ENCODE measurements at places on chromosomes 12 and 14.

DNA sequence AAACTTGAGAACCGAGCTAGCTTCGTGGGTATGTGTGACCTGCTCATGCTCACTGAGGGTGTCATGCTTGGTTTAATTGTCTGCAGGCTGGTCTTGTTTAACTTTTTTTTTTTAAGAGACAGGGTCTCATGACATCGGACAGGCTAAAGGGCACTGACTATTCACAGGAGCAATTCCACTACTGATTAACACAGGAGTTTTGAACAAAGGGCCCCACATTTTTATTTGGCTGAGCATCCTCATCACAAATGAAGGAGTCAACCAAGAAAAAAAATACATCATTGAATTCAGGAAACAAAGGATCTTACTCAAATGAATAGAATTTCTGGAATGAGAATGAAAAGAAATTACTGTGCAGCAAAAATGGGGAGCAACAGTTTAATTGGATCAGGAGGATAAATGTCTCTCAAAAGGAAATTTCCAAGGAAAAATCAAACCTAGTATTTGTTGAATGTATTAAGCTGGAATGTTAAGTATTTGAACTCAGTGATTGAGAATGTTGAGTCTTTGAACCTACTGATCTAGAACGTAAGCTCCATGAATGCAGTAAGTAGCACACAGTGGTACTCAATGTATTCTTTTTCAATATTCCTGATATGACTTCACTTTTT is 20.8 kb upstream of the PYROXD1 start:
- no peak for DNase-seq

GRCh38 chr12:127280393-127281275 is 986.3 kb upstream of the TMEM132C start:
- peak; percentile 15 for DNase-seq

- no peak for DNase-seq
Observed at GRCh38 chr14:97582022-97582421, 784.8 kb downstream of the VRK1 start.

GRCh38 chr12:31260840-31261239 is 65.1 kb downstream of the SINHCAF start:
- no peak for DNase-seq

GRCh38 chr12:64621257-64621942 is 11.1 kb downstream of the RASSF3 start:
- DNase-seq, result no peak

GRCh38 chr12:47946413-47947323 is 16.7 kb upstream of the TMEM106C start:
- DNase-seq, result no peak

GRCh38 chr12:120590741-120591407 is 9.7 kb upstream of the POP5 start:
- no peak for DNase-seq

- no peak for DNase-seq
Observed at GRCh38 chr12:131536337-131536736, 174.6 kb upstream of the SFSWAP start.

- DNase-seq, result no peak
Observed at GRCh38 chr14:23695664-23695999, 59.5 kb downstream of the DHRS2 start.

DNA sequence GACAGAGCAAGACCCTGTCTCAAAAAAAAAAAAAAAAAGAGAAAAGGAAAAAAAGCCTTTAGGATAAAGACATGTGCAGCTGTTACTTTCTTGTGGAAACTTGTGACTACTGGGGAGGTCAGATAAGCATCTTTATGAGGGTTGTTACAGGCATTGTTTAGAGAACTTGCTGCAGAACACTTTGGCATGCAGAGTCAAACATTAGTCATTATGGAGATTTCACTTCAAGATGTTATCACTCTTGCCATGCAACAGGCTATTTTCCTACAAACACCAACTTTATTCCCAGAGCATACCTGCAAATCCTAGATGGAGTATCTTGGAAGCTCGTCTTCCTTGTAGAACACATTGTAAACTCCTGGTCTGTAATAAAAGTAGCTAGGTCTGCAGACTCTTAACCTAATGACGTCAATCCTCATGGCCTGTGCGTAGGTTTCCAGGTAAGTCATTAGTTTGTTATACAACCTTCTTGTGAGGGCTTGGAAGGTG is 36.3 kb upstream of the WDR89 start:
- DNase-seq, result no peak

DNA sequence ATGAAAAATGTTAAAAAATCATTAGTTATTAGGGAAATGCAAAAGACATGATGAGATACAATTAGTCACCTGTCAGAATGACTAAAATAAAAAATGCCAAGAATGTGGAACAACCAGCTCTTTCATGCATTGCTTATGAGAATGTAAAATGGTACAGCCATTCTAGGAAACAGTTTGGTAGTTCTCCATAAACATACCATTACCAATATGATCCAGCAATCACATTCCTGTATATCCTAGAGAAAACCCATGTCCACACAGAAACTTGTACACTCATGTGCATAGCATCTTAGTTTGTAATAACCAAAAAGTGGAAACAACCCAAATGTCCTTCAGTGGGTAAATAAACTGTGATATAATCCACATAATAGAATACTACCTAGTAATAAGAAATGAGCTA is 245.7 kb downstream of the FUT8 start:
- DNase-seq, result no peak

DNA sequence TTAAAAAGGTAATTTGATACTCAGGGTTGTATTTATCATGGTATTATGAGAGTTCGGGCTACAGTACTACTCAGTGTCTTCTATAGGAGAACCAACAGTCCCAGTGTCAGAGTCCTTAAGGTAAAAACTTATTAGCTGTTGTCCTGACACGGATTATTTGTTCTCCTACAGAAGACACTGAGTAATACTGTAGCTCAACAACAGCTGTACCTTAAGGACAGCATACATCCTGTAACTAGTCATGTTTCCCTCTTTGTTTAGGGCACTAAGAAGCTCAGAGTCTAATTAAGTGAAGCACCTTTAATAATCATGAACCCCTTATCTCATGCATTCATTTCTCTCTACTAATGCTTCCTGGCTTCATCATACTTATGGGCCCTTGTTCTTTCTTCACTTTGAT is 33.9 kb downstream of the ARF6 start:
- no peak for DNase-seq

DNA sequence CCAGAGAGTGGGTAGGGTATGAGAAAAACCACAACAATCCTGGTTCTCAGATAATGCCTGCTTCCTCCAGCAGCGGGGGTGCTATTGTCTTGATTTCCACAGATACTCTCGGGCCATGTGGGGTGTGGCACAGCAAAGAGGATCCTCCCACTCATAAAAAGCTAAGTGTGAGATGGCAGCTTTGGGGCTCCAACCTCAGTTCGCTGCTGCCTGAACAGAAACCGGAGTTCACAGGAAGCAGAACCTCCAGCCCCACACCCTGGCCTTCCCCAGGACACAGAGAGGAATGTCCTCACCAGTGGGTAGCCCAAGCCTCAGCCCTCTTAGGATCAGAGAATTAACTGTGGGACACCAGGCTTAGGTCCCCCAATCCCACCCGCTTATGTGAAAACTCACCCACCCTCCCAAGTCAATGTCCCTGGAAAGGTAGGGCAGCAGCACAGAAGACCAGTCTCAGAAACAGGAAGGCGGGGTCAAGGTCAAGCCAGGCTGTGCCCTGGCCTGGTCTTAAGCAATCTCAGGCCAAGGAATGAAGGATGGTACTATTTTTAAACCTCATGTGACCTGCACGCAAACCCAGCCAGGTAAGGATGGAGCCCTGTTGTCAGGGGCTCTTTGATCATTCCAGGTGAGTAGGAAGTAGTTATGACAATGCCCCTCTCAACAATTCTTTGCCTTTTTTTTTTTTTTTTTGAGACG is 9.0 kb downstream of the KCTD10 start:
- DNase-seq, result no peak

- DNase-seq, result no peak
Observed at GRCh38 chr14:98293576-98293975, 978.4 kb downstream of the BCL11B start.

DNA sequence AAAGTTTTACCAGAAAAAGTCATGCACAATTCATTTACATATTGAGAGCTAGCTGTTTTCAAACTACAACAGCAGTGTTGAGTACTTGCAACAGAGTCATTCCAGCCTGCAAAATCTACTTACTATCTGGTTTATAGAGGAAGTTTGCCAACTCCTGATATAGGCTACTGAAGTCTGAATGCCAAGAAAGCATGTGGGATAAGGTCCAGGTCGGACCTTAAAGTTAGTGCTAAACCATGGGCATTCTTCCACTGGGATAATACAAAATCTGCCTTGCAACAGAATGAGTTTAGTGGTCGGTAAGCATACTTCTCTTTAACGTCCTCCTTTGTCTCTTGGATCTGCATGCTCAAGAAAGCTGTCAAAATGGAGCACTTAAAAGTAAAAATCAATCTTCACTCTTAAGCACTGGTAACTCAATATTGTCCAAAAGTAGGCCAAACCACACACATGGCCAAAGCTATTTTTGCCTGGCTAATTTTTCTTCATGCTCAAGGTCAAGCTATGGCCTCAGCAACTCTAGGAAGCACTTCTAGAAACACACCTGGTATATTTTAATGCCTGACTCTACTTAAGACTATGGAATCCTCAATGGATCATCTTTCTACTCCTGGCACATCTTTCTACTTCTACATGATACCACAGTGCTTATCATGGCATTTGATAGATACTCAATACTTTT is 364.9 kb upstream of the KITLG start:
- DNase-seq, result no peak

DNA sequence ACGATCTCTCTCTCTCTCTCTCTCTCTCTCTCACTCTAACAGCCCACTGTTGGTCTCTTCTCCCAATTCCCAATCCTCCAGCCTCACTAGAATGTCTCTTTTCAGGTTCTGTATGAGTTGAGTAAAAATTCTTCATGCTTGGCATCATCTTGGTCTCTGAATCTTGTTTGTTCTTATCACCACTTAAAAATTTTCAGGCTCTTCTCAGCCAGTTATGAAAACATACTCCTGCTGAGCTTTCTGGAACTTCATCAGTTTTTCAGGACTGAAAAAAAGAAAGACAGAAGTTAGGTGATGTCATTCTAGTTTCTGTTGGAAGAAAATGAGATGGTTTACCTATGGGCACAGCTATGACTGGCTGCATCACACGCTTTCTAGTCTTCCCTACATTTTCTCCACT is 11.5 kb upstream of the IL22 start:
- DNase-seq, result no peak

DNA sequence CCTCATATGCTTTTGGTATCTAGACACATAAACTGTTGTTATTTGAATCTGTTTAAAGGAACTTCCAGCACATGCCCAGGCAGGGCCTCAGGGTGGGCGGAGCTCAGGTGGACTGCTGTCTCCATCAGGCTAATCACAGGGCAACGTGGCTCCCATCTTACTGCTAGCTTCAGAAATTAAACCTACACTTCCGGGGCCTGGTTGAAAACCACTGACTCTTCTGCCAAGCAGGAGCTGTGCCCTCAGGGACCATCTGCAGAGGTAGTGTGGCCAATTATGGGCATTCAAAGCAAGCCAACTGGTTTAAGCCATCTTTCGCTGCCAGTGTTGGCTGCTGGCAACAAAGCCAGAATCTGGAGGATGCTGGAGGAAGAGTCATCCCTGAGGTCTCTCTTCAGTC is 97.5 kb downstream of the TMX1 start:
- no peak for DNase-seq

- no peak for DNase-seq
Observed at GRCh38 chr12:107875786-107876185, 101.3 kb downstream of the ASCL4 start.

- no peak for DNase-seq
Observed at GRCh38 chr12:6824901-6825381, 3.3 kb upstream of the P3H3 start.

DNA sequence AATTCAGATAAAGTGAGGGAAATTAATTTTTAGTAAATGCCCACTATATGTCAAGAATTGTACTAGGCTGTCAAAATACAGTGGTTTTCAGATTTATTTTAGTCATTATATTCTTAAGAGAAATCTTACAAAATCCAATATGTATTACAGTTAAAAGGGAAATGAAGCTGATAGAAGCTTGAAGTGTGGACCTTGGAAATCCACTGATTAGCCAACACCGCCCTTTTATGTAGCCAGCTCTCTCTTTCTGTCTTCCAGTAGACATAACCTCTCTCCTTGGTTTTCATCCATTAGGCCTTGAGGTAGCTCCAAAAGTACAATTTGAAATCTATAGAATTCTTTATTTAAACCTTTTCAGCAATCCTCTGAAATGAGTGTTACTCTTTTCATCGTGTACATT is 63.2 kb downstream of the USP15 start:
- DNase-seq, result no peak

DNA sequence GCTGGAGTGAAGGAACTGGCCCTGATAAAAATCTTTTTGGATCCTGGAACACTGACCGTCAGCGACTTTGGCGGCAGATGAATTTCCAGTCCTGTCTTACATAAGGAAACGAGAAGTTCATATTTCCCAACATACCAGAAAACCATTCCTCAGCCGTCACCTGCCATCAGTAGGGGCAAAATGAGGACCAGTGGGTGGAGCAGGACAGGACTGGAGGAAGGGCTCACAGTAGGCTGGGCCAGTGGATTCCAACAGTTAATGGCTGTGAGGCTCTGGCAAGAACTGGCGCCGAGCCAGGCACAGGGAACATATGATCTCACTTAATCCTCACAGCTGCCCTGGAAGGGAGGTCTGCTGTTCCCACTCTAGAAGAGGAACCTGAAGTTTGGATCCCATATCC is 67.2 kb upstream of the FAM181A start:
- DNase-seq, result no peak

GRCh38 chr12:52971679-52972329 is 22.9 kb downstream of the KRT18 start:
- no peak for DNase-seq

- DNase-seq, result no peak
Observed at GRCh38 chr12:127381043-127381668, 885.8 kb upstream of the TMEM132C start.

GRCh38 chr12:574475-575128 is 88.6 kb downstream of the NINJ2 start:
- DNase-seq, result no peak

GRCh38 chr14:69059658-69060623 is 80.8 kb upstream of the ACTN1 start:
- DNase-seq, result no peak

DNA sequence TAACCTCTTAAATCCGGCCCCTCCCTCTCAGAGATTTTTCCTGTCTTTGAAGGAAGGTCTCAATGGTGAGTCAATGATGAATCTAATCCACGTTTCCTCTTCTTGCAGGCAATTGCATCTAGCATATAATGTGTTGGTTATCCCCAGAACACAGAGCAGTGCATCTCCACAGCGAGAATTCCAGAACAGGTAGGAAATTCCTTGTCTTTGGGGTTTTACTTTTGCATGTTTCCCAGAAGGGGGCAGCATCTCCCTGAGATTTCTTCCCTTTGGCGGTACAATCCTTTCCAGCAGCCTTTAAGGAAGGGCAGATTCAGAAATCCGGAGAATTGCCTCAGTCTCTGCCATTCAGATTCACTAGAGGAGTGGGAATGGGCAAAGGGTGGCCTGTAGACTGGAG is 128.0 kb downstream of the KCNA5 start:
- DNase-seq, result no peak

DNA sequence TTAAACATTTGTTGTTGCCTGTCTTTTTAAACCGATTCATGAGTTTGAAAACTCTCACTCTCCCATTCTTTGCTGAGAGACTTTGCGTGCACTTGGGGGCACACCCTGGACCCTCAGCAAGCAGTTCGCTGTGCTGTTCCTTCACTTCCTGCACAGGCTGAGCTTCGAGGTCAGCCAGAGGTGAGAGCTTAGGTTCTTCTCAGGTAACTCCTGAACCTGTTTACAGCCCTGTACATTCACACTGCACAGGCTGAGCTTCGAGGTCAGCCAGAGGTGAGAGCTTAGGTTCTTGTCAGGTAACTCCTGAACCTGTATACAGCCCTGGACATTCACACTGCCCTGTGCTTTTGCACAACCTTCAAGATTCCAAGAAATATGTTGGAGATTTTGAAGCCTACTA is 9.8 kb upstream of the CLECL1 start:
- no peak for DNase-seq

All from stimulated activated CD4-positive, alpha-beta T cell treated with anti-CD3 and anti-CD28 coated beads, Interleukin-1b, Interleukin-23, amount 100 ng/mL, for 1 hour (primary cell).